ENCODE measurements at places on chromosomes 7 and 10.

- no peak for DNase-seq
These were observed 53.2 kb upstream of the ABLIM1 start for GRCh38 chr10:114711176-114711868.

GRCh38 chr7:4861673-4862072 is at the start of gene PAPOLB:
PAPOLB (minus strand) TSS chr7:4862030; CDS start chr7:4861810, 220 bp downstream.
- DNase-seq, result no peak

DNA sequence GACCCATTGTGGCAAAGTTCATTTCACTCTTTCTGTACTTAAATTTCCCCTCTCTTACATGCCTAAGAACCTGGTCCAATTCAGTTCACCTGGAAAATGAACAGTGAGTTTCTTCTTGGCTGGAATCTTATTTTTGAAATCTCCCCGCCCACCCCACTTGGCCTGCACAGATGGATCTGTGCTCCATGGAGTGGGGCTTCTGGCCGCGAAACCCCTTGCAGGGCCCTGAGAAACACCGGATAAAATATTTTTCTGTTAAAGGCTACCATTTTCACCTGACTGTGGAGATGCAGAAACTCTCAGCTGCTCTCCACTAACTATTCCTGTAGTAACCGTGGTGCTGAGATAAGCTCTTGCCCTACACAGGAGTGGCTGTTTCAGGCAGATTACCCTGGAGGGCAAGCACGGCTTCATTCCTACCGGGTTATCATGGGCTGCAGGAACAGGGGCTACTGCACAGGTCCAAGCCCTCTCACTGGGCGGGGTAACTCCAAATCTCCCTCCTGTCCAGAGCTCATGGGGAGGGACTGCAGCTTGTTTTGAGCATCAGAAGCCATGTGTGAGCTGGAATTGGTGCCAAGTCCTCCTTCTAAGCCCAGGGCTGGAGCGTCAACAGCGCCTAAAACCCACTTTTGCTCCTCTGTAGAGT is 118.9 kb downstream of the PRPF18 start:
- no peak for DNase-seq

- no peak for DNase-seq
These were observed 3.1 kb upstream of the AVPI1 start for GRCh38 chr10:97690133-97690532.

DNA sequence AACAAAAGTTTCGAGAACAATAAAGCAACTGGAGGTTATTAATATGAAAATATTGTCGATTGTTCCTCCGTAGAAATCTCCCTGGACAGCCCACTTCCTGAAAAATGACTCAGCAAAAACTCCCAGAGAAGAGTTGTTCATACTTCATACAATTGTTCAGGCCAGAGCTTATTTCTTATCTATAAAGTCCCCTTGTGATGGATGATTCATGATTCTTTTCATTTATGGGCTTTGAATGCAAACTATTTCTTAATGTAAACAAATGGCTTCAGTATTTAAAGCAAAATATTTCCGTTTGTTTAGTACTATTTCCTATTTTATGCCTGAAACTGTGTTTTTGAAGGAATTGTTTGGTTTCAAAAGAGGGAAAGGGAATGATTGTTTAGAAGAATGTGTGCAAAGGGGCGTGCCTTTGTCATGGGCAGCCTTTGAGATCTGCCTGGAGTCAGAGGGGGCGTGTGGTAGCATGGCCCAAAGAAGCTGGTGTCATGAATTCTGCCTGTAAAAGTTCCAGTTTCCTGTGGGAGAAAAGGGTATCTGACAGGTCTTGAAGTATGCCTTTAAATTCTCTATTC is 26.2 kb upstream of the EXOC6 start:
- peak; percentile 17 for DNase-seq

DNA sequence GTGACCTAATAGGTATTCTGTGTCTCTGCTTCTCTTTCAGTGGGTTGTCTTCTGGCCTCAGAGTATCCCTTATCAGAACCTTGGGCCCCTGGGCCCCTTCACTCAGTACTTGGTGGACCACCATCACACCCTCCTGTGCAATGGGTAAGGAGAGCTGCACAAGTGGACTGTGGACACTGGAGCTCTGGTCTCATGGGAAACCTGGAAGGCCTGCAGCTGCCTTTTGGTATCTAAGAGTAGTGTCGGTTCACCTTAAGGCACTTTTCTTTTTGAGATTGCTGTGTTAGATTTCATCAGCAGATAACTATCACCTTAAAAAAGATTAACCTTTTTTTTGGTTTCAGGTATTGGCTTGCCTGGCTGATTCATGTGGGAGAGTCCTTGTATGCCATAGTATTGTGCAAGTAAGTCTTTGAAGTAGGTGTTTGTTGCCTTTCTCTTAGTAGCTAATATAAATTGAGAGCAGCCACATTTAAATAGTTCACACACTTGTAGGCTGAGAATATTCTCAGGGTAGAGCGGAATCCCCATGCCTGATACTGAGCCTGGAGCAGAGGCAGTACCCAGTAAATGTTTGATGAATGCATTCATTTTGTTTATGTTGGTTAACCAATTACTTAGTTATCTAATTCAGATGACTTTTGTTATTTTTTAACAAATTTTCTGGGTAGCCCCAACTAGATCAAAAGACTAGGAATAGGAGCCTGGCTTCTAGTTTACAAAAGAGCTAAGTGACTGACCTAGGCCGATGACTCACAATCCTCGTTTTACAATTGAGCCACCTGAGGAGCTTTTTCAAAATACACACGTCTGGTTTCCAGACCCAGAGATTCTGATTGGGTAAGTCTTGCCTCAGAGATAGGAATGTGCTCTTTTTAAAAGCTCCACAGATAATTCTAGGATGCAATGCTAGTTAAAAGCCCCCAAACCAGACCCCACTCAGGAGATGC is 3.6 kb downstream of the TMEM254 start:
- no peak for DNase-seq

- DNase-seq, result no peak
These were observed 28.3 kb downstream of the MGAM2 start for GRCh38 chr7:142139597-142140400.

DNA sequence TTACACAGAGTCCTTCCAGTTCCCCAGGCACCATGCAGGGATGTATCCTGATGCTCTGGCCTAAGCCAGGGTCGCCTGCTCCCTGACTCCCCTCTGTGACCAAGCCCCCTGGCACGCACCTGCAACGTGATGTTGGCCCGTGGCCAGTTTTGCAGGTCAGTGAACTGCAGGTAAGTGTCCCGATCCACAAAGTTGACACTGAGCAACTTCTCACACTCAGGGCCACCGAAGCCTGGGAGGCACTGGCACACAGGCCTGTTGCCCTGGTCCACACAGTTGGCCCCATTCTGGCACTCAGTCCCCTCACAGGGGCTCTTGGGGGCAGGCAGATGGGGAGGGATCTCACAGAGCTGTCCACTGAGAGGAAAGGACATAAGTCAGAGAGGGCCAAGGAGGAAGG is 174.3 kb downstream of the LCOR start:
- DNase-seq, result no peak

GRCh38 chr10:119634219-119634544 is 17.0 kb upstream of the BAG3 start:
- no peak for DNase-seq

- no peak for DNase-seq
These were observed 45.7 kb upstream of the IL6 start for GRCh38 chr7:22681312-22681711.

DNA sequence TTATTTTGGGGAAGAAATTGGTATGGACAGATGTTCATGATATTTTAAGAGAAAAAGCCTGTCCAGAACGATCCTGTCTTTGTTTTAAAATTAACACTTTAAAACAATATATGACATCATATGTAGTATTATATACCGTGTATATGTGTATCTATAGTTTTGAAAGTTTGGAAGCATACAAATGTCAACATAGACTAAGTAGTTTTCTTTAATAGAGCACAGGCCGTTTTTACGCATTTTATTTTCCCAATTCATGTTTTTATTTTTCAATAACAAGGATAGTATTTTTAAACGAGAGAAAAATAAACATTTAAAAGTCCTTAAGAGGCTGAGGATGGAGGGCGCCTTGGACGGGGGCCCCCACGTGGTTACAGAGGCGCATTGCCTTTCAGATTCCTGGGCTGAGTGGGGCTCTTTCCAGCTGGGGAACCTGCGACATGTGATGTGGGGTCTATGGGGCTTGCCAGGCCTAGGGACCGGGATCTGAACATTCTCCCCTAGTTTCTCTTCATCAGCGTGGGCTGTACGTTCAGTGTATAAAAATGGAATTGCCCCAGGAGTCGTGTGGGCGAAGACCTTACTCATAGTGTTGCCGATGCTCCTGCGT is 127.8 kb upstream of the ZNF746 start:
- DNase-seq, result peak; percentile 68

GRCh38 chr10:51964630-51965029 is 265.2 kb upstream of the CSTF2T start:
- no peak for DNase-seq

- no peak for DNase-seq
These were observed 85.0 kb downstream of the HERC4 start for GRCh38 chr10:67990093-67990492.

GRCh38 chr10:97590082-97590747 is 694 bp downstream of the C10orf62 start:
- peak; percentile 63 for DNase-seq

GRCh38 chr7:133529861-133530260 is 277.0 kb downstream of the EXOC4 start:
- DNase-seq, result no peak

- DNase-seq, result no peak
These were observed 223.7 kb downstream of the SNX10 start for GRCh38 chr7:26515314-26515842.

- no peak for DNase-seq
These were observed 114.5 kb downstream of the ARID5B start for GRCh38 chr10:62015994-62016393.

DNA sequence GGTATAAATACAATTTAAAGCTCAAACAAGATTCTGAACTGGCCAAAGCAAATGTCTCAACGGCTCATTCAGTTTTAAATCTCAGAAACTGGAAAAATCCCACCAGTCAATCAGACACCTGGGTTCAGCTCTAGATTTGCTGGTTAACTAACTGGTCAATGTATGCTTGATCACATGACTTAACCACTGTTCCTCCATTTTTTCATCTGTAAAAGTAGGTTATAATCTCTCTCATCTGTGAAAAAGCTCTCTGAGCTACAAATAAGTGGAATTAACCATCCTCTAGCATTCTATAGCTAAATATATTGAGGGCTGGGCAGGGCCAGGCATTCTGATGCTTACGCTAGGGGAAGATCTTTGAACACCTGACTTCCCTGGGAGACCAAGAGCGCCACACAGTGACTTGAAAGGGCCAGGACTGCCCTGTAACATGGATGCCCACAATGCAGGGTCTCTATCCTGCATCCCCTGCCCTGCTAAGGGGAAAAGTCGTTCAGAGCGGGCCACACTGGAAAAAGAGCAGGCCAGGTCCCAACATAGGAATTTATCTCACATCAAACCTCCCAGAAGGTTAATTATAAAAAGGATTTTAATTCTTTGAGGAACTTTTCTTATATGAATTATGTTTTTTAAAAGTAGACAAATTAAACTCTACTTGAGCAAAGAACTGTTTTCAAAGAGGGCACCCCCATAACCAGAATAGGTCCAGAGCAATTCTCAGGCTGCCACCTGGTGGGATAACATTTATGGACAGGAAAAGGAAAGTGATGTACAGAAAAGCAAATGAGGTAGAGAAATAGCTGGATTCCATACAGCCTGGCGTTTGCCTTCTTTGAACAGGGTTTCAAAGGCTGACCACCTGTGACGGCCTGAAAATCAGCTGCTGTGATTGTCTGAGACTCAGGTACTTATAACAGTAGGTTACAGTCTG is 1.8 kb downstream of the RP9 start:
- DNase-seq, result peak; percentile 47

- no peak for DNase-seq
These were observed 85.3 kb upstream of the RET start for GRCh38 chr10:42991442-42992098.

DNA sequence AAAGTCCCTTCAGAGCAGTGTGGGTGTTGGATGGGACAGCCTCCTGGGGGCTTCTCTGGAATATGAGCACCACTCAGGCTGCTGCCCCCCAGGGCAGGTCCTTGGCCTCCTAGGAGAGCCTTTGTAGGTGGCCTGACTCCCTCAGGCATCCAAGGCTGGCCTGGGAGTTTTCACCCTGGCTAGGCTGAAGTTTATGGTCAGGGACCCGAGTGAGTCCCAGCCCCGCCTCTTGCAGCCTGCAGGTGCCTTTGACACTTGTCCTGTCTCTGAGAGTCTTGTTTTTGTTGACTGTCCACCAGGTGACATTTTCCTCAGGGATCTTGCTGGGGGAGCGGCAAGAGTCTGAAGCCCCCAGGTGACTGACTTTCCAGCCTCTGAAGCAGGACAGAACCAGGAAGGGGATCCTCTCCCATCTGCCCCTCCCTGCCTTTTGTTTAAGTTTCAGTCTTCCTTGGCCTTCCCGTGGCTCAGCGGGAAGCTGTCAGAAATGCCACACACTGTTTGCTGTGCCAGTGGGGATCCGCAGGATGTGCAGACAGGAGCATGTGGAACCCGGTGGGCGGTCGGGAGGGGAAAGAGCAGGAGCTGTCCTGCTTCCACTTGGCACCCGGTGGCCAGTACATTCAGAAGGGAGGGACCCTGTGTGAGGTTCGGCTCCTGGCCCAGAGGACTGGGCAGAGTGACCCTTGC is 59.5 kb downstream of the LRRC18 start:
- DNase-seq, result no peak

GRCh38 chr7:7446616-7447015 is 89.1 kb downstream of the COL28A1 start:
- no peak for DNase-seq

- DNase-seq, result no peak
These were observed 824.7 kb downstream of the REEP3 start for GRCh38 chr10:64345856-64346255.

DNA sequence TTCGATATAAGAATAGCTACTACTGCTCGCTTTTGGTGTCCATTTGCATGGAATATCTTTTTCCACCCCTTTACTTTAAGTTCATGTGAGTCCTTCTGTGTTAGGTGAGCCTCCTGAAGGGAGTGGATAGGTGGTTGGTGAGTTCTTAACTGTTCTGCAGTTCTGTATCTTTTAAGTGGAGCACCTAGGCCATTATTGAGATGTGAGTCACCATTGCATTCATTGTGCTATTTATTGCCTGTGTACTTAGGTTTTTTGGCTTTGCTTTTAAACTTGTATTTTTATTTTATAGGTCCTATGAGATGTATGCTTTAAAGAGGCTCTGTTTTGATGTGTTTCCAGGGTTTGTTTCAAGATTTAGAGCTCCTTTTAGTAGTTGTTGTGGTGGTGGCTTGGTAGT is 1430.8 kb downstream of the REEP3 start:
- DNase-seq, result no peak

DNA sequence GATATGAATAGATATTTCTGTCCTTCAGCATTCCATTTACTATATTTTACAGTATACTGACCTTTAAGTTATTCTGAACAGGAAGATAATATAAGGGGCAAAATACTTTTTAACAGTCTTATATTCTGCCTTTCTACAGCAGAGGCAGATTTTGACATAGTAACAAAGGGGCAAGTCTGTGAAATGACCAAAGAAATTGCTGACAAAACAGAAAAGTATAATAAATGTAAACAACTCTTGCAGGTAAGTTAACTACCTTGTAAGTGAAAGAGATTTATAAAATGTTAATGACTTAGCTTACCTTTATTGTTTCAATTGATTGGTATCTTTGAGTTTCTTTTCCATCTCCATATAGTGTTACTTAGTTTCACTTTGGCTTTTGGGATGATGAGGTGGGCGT is 56.0 kb downstream of the TAX1BP1 start:
- no peak for DNase-seq

Data from activated CD4-positive, alpha-beta T cell treated with anti-CD3 and anti-CD28 coated beads, Interleukin-10, Interleukin-2, amounts not matched to agents 100 ng/mL and 50 ng/mL, durations not matched to agents 16 hours and 8 hours (primary cell).